HCEC 1CT (cell line): ENCODE measurements at places on chromosomes 2 and 18.

- peak; percentile 52 for DNase-seq
Observed at GRCh38 chr2:179917272-179917671, 55.9 kb upstream of the ZNF385B start.

GRCh38 chr2:1162768-1163584 lies 212.3 kb downstream of the SNTG2 start:
- DNase-seq: no peak

GRCh38 chr2:175688243-175688642 lies 313.8 kb downstream of the LNPK start:
- no peak for DNase-seq

GRCh38 chr2:180987146-180987545 lies 6.7 kb downstream of the UBE2E3 start:
- DNase-seq: no peak

DNA sequence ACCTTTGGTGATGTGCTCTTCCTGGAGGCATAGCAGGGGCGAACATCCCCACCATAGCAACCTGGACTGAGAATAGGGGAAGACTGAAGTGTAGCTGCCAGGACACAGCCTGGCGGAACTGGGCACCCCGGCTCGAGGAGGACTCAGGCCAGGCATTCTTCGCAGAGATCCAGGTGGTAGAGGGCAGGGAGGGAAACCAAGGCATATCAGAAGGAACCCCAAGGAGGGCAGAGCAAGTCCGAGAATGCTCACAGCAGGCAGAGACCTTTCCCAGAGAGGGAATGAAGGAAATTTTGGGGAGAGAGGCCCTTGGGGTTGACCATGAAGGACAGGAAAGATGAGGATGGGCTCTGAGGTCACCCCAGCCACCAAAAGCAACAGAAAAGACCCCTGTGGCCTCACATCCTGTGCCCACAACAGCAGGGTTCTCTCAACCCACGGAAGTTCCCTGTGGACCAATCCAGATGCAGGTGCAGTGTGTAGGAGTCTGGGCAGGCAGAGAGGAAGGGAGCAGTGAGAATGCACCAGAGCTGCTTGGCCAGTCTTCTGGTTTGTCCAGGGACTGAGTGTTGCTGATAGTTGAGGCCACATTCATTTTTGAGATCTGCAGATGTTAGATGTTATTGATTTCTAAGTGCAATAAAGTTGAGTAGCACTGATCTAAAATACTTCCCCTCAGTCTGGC lies 136.9 kb downstream of the PXDN start:
- no peak for DNase-seq
